ENCODE measurements at places on chromosomes 7 and 10.
A peak's percentile ranks its signal among the peaks of the same experiment; 100 is the strongest.

GRCh38 chr10:93718937-93719725 is 16.7 kb upstream of the FRA10AC1 start:
- DNase-seq = no peak

GRCh38 chr10:69344591-69345252 is 66.4 kb downstream of the HK1 start:
- DNase-seq = no peak

DNA sequence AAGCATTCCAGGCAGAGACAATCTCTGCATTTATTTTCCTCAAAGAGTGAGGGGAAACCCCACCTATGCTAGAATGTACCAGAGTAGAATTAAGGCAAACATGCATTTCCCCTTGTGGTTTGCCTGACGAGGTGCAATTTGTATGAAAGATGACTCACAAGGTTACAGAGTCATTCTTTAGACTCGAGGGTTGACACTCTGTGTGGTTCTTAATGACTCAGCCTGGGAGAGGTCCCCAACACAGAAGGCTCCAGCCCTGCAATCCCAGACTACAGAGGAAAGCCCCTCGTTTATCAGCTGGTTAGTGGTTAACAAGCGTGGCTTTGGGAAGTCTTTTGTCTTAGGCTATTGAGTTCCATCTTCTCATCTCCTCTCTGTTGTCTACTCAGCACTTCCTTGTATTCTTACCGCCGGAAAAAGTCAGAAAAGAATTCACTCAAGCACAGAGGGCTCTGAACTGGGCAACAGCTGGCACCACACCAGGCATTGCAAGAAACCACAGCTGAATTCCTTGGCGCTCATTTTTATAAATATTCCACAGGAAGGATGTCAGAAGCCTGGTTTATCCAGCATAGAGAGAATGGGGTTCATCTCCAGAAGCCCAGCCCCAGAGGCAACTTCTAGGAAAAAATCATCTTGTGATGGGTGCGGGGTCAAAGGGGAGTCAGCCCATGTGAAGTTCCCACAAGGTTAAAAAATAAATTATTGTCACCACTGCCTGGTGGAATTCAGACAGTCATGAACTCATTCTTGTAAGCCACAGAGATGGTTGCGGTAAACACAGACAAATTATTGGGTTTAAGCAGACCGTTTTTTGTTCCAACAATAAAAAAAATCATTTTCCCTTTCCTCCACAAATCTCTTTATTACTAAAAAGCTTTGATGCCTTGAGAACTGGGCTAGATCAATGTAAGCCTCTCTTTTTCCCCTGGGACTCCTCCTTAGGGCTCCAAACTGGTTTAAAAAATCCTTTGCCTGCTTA is 24.5 kb upstream of the SVIL start:
- peak; percentile 100 for DNase-seq

- no peak for DNase-seq
These were observed 234.8 kb downstream of the PHTF2 start for GRCh38 chr7:78033410-78033809.

DNA sequence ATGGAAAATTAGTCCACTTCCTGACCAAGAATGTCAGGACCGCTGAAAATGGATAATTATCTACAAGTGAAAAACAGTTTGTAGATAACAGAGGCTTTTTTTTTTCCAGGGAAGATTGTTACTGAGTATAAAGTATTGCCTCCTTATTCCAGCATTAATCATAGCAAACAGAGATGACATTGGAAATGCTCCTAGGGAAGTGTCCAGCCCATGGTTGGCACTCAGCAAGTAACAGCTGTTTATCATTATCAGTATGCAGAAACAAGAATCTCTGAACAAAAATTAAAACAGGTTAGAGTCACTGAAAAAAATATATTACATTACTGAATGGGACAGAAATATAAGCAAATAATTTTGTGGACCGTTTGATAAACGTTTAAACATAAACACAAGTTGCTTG is 14.6 kb downstream of the FGL2 start:
- DNase-seq = no peak

DNA sequence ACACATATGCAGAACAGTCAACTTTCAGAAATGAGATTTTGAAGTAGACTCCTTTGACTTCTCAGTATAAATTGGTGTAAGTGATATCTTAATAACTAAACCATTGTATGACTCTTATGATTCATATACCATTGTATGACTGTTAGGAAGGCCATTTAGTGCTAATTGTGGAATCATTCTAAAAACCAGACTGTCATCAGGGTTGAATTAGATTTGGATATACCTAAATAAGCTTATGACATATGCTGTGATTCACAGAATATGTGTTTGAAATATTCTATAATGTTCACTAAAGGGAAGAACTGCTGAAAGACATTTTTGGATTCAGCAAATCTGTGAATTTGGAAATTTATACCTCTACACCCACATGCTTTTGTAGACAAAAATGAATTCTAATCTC is 438.1 kb downstream of the MDFIC start:
- DNase-seq = peak; percentile 83

DNA sequence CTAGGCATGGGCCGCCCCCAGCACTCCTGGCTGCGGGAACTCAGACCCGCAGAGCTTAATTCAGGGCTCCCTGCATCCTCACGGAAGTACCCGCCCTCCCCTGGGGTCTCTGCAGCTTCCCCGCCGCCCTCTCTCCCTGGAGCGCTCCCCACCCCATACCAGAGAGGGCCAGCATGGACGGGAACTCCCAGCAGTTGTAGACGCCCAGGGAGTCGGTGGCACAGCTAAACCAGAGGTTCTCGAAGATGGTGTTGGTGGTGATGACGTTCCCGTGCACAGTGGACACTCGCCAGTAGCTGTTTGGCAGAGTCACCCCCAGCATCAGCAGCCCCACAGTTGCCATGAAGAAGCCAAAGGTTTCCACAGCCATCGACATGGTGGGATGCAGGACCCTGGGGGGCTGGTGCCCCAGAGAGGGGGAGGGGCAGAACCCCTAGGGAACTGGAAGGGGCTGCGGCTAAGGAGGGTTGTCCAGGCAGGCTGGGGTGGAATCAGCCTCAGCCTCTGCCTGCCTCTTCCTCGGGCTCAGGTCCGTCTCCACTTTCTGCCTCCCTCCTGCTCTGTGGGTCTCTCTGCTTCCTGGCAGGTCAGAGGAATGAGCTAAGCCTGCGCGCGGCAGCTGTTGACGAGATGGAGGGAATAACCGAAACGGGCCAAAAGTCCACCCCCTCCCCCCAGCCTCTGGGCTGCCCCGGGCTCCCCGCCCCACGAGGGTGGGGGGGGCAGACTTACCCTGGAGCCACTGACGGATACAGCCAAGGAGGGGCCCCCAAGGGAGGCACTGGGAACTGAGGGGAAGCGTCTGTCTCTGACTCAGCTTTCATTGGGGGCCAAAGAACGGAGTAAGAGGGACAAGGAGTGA is at the start of gene CLDN15:
Gene CLDN15 (minus strand): TSS at position 597 of the 862 bp plus-strand sequence. CDS start 221 bp downstream, at position 376.
- DNase-seq = peak; percentile 81

Data from fibroblast of skin of right biceps (primary cell).